Fibroblast of skin of scalp (primary cell): ENCODE measurements at places on chromosomes 4 and X.

- no peak for DNase-seq
Observed at GRCh38 chr4:67632492-67632891, 68.5 kb downstream of the UBA6 start.

- DNase-seq, result no peak
Observed at GRCh38 chr4:112931001-112931400, 118.5 kb upstream of the ANK2 start.

GRCh38 chrX:120559804-120560203, 958 bp downstream of the CUL4B start:
- DNase-seq, result no peak

- DNase-seq, result no peak
Observed at GRCh38 chr4:136818811-136819330, 713.4 kb downstream of the PCDH18 start.

DNA sequence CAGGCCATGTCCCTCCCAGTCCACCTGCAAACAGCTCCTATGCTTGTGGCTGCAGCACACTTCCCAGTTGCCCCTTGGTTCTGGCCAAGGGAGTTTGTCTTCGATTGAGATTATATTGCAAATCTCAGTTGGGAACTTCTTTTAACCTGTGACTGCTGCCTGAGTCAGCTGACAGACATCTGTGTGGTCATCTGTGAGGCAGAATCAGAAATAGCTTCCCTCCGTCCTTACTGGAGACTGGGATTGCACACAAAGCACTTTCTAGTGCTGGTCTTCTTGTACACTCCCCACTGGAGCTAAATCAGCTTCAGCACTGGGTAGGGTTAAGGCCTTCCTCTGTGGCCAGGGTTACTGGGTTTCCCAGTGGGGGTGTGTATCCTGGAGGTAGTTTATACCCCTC, 34.3 kb downstream of the ZNF330 start:
- DNase-seq, result no peak

DNA sequence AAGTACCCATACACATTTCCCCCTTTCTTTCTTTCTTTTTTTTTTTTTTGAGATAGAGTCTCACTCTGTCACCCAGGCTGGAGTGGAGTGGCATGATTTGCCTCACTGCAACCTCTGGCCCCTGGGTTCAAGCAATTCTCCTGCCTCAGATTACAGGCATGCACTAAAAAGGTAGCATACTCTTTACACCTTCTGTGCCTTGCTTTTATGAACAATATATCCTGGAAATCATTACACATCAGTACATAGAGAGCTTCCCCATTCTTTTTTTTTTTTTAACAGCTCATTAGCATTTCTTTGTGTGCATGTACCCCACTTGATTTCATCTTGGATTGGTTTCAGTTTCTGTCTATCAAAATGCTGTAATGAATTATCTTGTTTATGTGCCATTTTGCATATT, 18.6 kb upstream of the HSD17B10 start:
- DNase-seq, result no peak

GRCh38 chr4:86872135-86872534, 20.1 kb downstream of the C4orf36 start:
- DNase-seq, result no peak

- no peak for DNase-seq
Observed at GRCh38 chrX:1511829-1512228, 25.2 kb downstream of the P2RY8 start.

- no peak for DNase-seq
Observed at GRCh38 chr4:15562114-15562513, 92.4 kb downstream of the CC2D2A start.

- peak; percentile 72 for DNase-seq
Observed at GRCh38 chrX:16839852-16840460, 30.2 kb downstream of the RBBP7 start.

DNA sequence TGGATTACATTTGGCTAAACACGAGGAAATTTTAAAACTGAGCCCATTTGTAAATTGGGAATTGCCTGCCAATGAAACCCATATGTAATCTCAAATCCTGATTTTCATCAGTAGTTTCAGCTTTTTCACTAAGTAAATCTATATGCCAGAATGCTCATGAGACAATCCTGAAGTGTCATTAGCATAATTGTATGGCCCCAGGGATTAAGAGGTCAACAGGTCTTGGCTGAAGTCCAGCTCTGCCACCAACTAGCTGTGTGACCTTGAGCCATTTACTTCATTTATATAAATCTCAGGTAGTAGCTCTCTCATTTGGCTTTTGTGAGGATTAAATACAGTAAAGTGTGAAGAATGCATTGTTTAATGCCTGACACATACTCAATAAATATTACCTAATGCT, 320.5 kb upstream of the EMCN start:
- DNase-seq, result no peak

GRCh38 chr4:189834616-189835015, 106.1 kb upstream of the FRG1 start:
- no peak for DNase-seq

- DNase-seq, result no peak
Observed at GRCh38 chr4:150874338-150875226, 140.5 kb downstream of the LRBA start.

- DNase-seq, result no peak
Observed at GRCh38 chr4:146112389-146112788, 63.1 kb upstream of the LSM6 start.

- no peak for DNase-seq
Observed at GRCh38 chrX:72604112-72604511, 31.5 kb upstream of the HDAC8 start.
